ENCODE measurements at places on chromosomes 1 and 21. TPM values are rescaled to one million over a fixed set of nuclear protein-coding genes. Genes with fewer than 3 reads are reported as not detected.
A peak's percentile ranks its signal among the peaks of the same experiment; 100 is the strongest.

GRCh38 chr1:247246325-247247115, 9.4 kb upstream of the VN1R5 start:
- no peak overlapping the region for H3K4me3 ChIP-seq
- no peaks in the 10 kb centered on the region for H3K27me3 ChIP-seq
- H3K4me1 ChIP-seq = no peaks in the 10 kb centered on the region
- H3K36me3 ChIP-seq = peaks cover 43% of the 10 kb centered on the region
- DNase-seq = no peak

DNAJC6 gene
- 3.3 TPM for total RNA-seq

GRCh38 chr1:155982106-155982505, 3.8 kb upstream of the ARHGEF2 start:
- peaks cover 55% of the 10 kb centered on the region for H3K4me1 ChIP-seq
- peak overlapping the region; percentile 100 for H3K4me3 ChIP-seq
- H3K36me3 ChIP-seq = no peaks in the 10 kb centered on the region

DNA sequence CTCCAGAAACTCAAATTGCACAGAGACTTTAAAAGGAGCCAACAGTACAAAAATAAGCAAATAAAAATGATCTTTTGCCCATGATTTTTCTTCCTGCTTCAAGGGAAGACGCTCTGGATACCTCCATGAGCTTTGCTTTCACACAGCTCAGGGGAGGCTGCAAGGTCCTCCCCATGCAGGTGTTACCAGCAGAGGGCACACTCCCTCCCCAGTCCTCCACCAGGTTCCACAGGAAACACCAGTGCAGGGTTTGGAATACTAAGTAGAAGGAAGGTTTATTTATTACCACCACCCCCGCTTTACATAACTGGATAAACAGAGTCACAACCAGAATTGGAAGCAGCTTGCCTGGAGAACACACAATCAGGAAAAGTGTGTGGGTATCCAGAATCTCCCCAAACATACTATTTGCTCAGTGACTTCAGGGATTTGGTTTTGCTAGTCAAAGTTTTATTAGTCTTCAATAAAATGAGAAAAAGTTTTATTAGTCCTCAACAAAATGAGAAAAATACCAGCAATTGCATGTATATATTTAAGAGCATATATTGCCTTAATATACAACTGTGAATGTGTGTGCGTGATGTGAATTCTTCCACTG, 37.3 kb downstream of the HSD3B1 start:
- H3K27ac ChIP-seq = no peak overlapping the region
- H3K4me1 ChIP-seq = no peaks in the 10 kb centered on the region
- no peaks in the 10 kb centered on the region for H3K36me3 ChIP-seq
- peaks cover 3% of the 10 kb centered on the region for H3K27me3 ChIP-seq

PPM1J gene
- 0.44 TPM for total RNA-seq

EPHA10 gene
- total RNA-seq = not detected

SPRR2A gene
- not detected for total RNA-seq

Measured in naive thymus-derived CD8-positive, alpha-beta T cell (primary cell).